Bronchial smooth muscle cell (primary cell): ENCODE measurements at places on chromosomes 2 and 18. TPM values are rescaled to one million over a fixed set of nuclear protein-coding genes. Genes with fewer than 3 reads are reported as not detected.

Gene GALNT13
- under 0.01 TPM in 1 of 2 replicates, not detected in the other for total RNA-seq

Gene SCTR
- not detected in 2 replicates for total RNA-seq

Gene ERMN
- total RNA-seq, result not detected in 2 replicates

Gene NEU4
- total RNA-seq, result 0.16 and 0.17 TPM in 2 replicates

Gene HIBCH
- 21.1 and 27.3 TPM in 2 replicates for total RNA-seq

Gene RIT2
- not detected in 2 replicates for total RNA-seq

Gene ZNF385B
- under 0.01 TPM in 1 of 2 replicates, not detected in the other for total RNA-seq

Gene DPP4
- 41.4 and 48.4 TPM in 2 replicates for total RNA-seq

Gene TSPYL6
- not detected in 2 replicates for total RNA-seq

Gene DYSF
- 0.09 TPM in 1 of 2 replicates, not detected in the other for total RNA-seq

Gene PHLPP1
- total RNA-seq, result 1.9 and 4.0 TPM in 2 replicates

Gene RSAD2
- under 0.01 and 0.47 TPM in 2 replicates for total RNA-seq

Gene RPL37A
- total RNA-seq, result 3,954 and 5,094 TPM in 2 replicates

Gene PRKAG3
- not detected in 2 replicates for total RNA-seq

Gene RAMP1
- 2.7 and 7.6 TPM in 2 replicates for total RNA-seq
